ENCODE measurements at places on chromosomes 5 and 9.

- DNase-seq, result no peak
Measured at GRCh38 chr9:86594724-86595123, 240.5 kb upstream of the TUT7 start.

- peak; percentile 65 for DNase-seq
Measured at GRCh38 chr9:37992924-37993349, 76.1 kb downstream of the SHB start.

DNA sequence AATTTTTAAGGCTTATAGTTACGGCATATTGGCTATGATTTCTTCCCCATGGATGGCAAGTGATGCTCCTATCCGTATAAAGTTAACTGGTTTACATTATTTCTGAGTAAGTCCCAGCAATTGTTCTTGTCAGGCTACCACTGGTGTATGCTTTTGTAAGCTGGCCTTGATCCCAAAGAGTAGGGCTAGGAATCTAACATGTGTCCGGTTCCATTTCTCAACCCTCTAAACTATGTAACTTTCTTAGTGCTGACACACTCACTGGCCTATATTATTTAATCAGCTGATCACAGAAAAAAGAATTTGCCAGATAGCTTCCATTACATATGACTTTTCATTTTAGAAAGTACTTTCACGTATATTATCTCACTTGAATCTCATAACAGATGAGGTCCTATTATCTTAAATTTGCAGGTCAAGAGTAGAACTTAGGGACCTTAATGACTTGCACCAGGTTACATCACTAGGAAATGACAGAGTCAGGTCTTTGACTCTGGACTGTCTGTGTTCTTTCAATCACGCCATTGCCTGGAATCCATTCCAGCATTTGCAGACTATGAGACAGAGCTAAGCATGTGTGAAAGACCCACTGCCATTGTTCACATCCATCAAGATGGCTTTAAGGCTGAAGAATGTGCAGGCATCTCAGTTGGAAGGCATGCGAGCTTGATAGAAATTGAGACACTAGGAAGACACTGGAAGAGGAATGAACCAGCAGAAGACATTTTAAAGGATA, 362.9 kb downstream of the ARRDC3 start:
- no peak for DNase-seq

- DNase-seq, result no peak
Measured at GRCh38 chr9:107635803-107636174, 146.2 kb upstream of the KLF4 start.

DNA sequence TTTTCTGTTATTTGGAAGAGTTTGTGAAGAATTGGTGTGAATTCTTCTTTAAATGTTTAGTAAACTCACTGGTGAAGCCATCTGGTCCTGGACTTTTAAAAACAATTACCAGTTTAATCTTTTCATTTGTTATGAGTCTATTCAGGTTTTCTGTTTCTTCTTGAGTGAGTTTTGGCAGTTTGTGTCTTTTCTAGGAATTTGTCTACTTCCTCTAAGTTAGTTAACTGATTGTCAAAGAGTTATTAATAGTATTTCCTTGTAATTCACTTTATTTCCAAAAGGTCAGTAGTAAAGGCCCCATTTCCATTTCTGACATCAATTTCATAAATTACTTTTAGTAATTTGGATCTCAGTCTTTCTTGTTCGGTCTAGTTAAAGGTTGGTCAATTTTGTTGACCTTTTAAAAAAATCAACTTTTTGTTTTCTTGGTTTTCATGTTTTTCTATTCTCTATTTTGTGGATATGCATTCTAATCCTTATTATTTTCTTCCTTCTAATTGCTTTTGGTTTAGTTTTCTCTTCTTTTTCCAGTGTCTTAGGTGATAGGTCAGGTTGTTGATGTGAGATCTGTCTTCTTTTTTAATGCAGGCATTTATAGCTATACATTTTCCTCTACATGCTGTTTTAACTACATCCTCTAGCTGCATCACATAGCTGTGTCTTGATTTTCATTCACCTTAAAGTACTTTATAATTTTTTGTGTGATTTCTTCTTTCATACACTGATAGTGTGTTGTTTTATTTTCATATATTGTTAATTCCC, 7.3 kb upstream of the SMIM3 start:
- DNase-seq, result no peak

DNA sequence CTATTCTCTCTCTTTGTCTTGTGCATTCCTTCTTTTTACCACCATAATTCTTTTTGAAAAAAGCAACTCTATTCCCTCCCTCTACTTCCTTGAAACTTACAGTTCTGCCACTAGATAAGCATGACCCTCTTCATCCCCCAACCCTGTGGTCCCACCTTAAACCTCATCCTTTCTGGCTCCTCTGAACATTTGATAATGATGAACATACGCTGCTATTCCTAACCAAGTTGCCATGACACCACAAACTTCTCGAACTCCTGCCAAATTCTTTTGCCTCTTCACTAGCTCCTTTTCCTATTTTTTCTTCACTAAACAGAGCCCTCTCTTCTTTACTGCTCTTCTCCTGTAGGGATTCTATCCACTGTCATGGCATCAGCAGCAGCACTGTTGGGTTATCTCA, 57.1 kb downstream of the MOCS2 start:
- DNase-seq, result no peak

GRCh38 chr9:8552732-8553131, 753.2 kb upstream of the DMAC1 start:
- no peak for DNase-seq

GRCh38 chr9:26742828-26743476, 149.7 kb downstream of the CAAP1 start:
- DNase-seq, result no peak

- DNase-seq, result no peak
Measured at GRCh38 chr9:24011009-24011717, 185.1 kb upstream of the ELAVL2 start.

- peak; percentile 53 for DNase-seq
Measured at GRCh38 chr9:130461218-130461630, 16.5 kb downstream of the ASS1 start.

DNA sequence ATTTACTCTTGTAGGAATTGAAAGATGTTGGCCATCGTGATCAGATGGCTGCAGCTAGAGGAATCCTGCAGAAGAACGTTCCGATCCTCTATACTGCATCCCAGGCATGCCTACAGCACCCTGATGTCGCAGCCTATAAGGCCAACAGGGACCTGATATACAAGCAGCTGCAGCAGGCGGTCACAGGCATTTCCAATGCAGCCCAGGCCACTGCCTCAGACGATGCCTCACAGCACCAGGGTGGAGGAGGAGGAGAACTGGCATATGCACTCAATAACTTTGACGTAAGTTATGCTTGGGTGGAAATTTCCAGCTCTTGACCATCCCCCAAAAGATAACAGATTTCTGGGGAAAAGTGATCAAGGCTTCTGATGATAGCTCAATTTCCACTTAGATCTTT, 50.6 kb downstream of the LRRTM2 start:
- no peak for DNase-seq

DNA sequence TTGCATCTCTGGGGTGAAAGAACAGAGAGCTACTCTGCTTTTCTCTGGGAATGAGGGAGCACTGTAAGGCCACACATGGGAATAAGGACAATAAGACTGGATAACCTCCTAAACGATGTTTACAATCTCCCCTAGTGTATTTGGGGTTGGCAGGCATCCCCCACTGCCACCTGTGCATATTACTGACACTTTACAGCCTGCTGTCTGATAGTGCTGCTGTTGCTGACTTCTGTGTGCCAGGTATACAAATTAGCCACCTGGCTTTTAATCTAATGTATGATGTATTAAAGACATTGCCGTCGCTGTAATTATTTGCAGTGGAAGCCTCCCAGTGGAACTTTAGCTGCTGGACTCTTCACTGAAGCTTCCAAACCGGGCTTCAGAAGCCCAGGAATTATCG, 4.4 kb upstream of the SHISAL2B start:
- DNase-seq, result no peak

DNA sequence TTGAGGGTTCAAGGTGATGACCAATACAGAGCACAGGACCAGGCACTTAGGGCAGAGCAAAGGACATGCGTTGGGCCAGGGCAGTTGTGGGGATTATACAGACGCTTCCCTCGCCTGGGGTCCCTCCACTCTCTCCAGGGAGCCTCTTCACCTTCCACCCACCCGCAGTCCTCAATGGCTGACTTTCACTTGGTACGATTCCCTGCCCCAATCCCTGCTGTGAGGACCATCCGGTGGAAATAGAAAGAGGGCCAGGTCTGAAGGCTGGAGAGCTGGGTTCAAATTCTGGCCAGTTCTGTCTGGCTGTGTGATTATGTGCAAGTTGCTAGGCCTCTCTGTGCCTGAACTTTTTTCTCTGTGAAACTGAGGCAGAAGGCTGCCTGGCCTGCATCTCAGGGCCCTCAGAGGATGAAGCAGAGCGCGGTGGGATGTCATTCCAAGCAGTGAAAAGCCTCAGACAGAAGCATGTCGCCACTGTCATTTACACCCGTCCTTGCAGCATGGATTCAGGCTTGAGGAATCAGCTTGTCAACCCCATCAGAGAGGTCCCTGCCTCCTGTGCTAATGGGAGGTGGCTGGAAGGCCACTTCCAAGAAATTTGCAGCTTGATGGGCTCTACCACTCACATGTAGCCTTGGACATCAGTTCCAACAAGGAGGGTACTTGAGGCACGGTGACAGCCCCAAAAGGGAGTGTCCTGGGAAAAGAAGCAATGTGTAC, 206.6 kb upstream of the IER5L start:
- DNase-seq, result no peak

GRCh38 chr9:89802781-89803355, 198.1 kb downstream of the GADD45G start:
- no peak for DNase-seq

- no peak for DNase-seq
Measured at GRCh38 chr5:53882676-53883031, 322.2 kb downstream of the NDUFS4 start.

- no peak for DNase-seq
Measured at GRCh38 chr9:127494304-127494702, 43.0 kb downstream of the LRSAM1 start.

- no peak for DNase-seq
Measured at GRCh38 chr5:141841378-141842180, 36.6 kb downstream of the PCDH1 start.
